ENCODE measurements at places on chromosomes 7 and 10. TPM values are rescaled to one million over a fixed set of nuclear protein-coding genes. Genes with fewer than 3 reads are reported as not detected.

The GIMAP8 gene
- total RNA-seq: 36.3 TPM

The LIPJ gene
- not detected for total RNA-seq

The ACSM6 gene
- not detected for total RNA-seq

The GLI3 gene
- total RNA-seq: 0.12 TPM

The STEAP1B gene
- 0.19 TPM for total RNA-seq

The PRPS1L1 gene
- not detected for total RNA-seq

The HOXA2 gene
- total RNA-seq: not detected

The HSPA12A gene
- total RNA-seq: 0.08 TPM

The ENTPD1 gene
- 0.27 TPM for total RNA-seq

The THNSL1 gene
- 2.5 TPM for total RNA-seq

The CALCR gene
- total RNA-seq: not detected

The GALNT17 gene
- not detected for total RNA-seq

The SLC13A1 gene
- not detected for total RNA-seq

The FIS1 gene
- total RNA-seq: 87.3 TPM

The CYP26C1 gene
- total RNA-seq: 0.07 TPM

Data from activated CD4-positive, alpha-beta T cell treated with anti-CD3 and anti-CD28 coated beads, Interleukin-2, amount 10 ng/mL, durations not matched to agents 7 days and 5 days (primary cell).